GM23338 (cell line): ENCODE measurements at places on chromosomes 6 and 20. TPM values are rescaled to one million over a fixed set of nuclear protein-coding genes. Genes with fewer than 3 reads are reported as not detected.

- DNase-seq = no peak
Observed at GRCh38 chr6:128759901-128760300, 123.0 kb upstream of the LAMA2 start.

DNA sequence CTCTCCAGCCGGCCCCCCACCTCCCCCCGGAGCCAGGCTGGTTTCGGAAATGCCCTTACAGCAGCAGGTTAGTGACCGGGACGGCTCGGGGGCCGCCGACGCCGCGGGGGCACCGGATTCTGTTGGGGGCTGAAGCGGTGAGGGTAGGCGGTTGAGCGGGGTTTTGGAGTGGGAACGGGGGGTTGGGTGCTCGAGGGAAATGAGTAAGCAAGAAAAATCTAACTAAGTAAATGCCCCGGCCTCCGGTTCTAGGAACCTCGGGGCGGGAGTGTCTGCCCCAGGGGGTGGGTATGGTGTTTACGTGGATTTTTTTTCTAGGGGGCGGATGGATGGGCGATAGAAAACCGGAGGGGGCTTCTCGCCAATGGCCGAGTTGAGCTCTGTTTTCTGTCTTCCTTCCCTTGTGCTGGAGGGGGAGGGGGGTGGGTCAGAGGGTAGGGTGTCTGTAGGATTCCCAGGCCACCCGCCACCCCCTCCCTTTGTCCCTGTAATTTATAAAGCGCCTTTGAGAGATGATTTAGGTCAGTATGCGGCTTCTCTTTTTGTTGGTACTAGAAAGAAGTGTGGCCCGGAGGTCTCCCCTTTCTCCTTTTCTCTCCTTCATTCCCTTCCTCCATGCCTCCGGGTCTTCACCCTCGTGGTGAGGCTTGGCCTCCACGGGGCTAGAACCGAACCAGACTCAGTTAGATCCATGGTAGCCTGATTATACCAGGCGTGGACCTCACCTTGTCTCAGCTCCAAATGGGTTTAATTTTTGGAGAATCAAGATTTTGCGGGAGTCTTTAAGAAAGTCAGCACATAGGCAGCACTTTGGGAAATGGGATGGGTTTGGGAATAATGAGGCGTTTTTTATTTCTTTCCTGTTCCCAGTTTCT is 2.3 kb downstream of the E2F3 start:
- DNase-seq = peak; percentile 69

GRCh38 chr6:18527836-18528743 is 140.9 kb downstream of the RNF144B start:
- DNase-seq = peak; percentile 36

TPBG gene
- 26.7 and 33.0 TPM in 2 replicates for total RNA-seq

CTCFL gene
- total RNA-seq = 1.4 and 2.1 TPM in 2 replicates

GRCh38 chr20:58466729-58467571 is 48.2 kb downstream of the APCDD1L start:
- peak; percentile 72 for DNase-seq

LYRM4 gene
- 26.5 and 51.0 TPM in 2 replicates for total RNA-seq

DNA sequence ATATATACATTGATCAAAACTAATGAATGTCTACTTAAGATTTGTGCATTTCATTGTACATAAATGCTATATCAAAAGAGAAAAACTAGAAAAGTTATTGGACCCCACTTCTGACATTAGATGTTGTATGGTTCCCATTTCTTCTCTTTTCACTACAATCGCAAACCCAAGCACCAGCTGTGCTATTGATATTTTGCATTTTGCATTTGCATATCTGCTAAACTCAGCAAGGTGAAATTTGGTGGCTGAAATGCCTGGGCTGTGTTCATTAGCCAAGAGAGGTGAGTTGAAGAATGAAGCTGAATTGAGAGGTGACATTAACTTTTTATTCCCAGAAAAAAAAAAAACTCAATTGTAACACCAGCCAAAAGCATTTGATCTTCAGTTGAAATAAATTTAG is 232.1 kb upstream of the TENT5A start:
- DNase-seq = no peak

GRCh38 chr6:26501482-26501986 is 1.4 kb downstream of the BTN1A1 start:
- peak; percentile 77 for DNase-seq
